ENCODE measurements at places on chromosomes 16 and 17. TPM values are rescaled to one million over a fixed set of nuclear protein-coding genes. Genes with fewer than 3 reads are reported as not detected.

DNA sequence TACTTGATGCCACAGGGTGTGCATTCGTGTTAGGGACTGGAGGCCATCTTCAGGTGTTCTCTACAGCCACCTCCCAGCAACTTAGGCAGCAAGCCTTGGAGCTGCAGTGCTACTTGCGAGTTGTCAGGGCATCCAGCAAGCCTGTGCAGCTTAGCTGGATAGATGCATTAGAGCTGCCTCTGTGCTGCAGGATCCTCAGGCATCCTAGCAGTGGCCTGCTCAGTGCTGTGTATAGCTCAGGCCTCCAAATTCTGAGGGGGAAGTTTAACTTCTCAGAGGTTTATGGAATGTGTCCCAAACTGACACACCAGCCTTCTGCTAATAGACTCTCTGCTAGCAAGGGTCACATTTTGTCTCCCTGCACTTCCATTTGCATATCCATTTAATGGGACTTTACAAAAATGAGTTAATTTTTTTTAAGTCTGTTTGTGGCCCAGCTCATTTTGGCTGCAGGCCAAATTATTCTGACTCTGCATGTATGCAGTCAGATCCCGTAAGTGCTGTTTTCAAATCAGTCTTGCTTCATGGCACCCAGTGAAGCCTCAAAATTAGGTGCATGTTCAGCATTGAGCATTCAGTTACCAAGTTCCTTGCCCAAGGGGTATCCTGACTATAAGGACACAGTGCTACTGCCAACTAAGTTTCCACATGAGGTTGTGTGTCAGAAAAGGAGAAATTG is 6.8 kb downstream of the GABARAPL2 start:
- H3K27ac ChIP-seq: no peak overlapping the region
- no peak for DNase-seq
- H3K27me3 ChIP-seq: no peaks in the 10 kb centered on the region
- no peak overlapping the region for H3K4me3 ChIP-seq

Gene PMP22
- total RNA-seq: 0.56 TPM

Gene TMEM220
- 1.6 TPM for total RNA-seq

Gene RAB11FIP4
- 103 TPM for total RNA-seq

Gene CD300LG
- total RNA-seq: not detected

Gene NRN1L
- 1.0 TPM for total RNA-seq

DNA sequence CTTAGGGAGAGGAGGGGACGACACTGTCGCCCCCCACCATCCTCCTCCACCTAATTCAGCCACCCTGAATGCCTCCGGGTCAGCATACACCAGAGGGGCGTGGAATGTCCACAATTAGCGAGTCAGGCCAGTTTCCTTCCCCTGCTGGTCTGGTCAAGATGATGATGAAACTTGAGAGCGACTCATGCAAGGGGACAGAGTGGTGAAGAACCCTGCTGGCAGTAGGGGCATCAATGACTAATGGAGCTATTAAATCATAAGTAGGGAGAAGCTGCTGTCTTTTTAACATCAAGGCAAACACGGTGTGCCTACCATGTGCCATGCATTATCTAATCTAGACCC is 7.2 kb downstream of the SPACA3 start:
- no peaks in the 10 kb centered on the region for H3K4me1 ChIP-seq
- no peaks in the 10 kb centered on the region for H3K36me3 ChIP-seq
- H3K27me3 ChIP-seq: peaks cover 4% of the 10 kb centered on the region
- DNase-seq: no peak

DNA sequence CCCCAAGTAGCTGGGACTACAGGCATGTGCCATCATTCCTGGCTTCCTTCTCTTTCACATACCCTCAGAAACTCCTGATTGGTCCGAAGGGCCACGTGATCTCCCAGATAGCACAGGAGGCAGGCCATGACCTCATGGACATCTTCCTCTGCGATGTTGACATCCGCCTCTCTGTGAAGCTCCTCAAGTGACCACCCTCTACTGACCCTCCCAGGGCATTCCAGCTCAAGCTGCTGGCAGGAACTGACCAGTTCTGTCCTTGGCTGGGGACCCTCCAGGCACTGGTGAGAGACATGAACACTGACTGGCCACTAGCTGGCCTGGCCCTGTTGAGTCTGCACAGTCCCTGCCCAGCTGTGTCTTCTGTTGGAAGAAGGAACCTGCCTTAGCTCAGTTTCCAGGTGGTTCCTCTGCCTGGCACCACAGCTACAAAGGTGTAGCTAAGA is 5.6 kb downstream of the ERAL1 start:
- no peaks in the 10 kb centered on the region for H3K36me3 ChIP-seq
- peaks cover 4% of the 10 kb centered on the region for H3K4me1 ChIP-seq
- DNase-seq: no peak
- no peak overlapping the region for H3K27ac ChIP-seq

- no peak overlapping the region for H3K27ac ChIP-seq
Observed at GRCh38 chr16:82260212-82260795, 90.3 kb upstream of the MPHOSPH6 start.

GRCh38 chr17:27239584-27239983 is 54.3 kb upstream of the WSB1 start:
- peaks cover 1% of the 10 kb centered on the region for H3K4me1 ChIP-seq
- peaks cover 4% of the 10 kb centered on the region for H3K27me3 ChIP-seq
- H3K27ac ChIP-seq: no peak overlapping the region
- no peak for DNase-seq
- no peaks in the 10 kb centered on the region for H3K36me3 ChIP-seq

GRCh38 chr17:62778990-62779681 is 29.0 kb downstream of the MARCHF10 start:
- no peak for DNase-seq
- H3K27ac ChIP-seq: no peak overlapping the region
- no peak overlapping the region for H3K4me3 ChIP-seq
- H3K27me3 ChIP-seq: peaks cover 3% of the 10 kb centered on the region
- H3K4me1 ChIP-seq: peaks cover 5% of the 10 kb centered on the region
- H3K36me3 ChIP-seq: peaks cover under 1% of the 10 kb centered on the region

- H3K4me1 ChIP-seq: peaks cover 36% of the 10 kb centered on the region
- H3K27ac ChIP-seq: peak overlapping the region; percentile 94
- peak; percentile 27 for DNase-seq
Observed at GRCh38 chr16:48366165-48367093, 18.8 kb downstream of the SIAH1 start.

DNA sequence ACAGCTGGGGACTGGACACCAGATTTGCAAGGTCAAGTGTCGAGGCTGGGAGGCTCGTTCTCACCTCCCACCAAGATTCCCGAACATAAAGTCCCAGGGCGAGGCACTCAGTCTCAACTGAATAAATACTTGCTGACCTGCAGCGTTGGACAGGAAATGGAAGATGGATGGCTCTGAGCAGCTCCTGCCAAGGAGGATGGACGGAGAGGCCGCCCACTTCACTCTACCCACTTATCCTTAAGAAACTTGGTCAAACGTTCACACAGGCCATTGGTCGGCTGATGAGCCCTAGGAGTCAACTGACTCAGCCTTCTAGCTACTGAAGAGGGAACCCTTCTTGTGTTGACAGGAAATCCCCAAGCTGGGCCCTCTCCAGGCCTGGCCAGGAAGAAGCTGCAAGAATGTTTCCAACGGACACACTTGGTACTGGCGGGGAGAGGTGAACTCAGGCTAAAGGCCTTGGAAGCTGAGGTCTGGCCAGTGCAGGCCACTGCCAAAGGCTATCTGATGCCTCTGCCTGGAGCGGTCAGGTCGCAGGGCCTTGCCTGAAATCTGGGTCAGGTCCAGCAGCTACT is 50.0 kb downstream of the VAC14 start:
- no peak overlapping the region for H3K4me3 ChIP-seq
- no peak overlapping the region for H3K27ac ChIP-seq
- no peaks in the 10 kb centered on the region for H3K36me3 ChIP-seq
- no peak for DNase-seq
- H3K27me3 ChIP-seq: peaks cover 16% of the 10 kb centered on the region

Gene CCDC102A
- total RNA-seq: not detected

DNA sequence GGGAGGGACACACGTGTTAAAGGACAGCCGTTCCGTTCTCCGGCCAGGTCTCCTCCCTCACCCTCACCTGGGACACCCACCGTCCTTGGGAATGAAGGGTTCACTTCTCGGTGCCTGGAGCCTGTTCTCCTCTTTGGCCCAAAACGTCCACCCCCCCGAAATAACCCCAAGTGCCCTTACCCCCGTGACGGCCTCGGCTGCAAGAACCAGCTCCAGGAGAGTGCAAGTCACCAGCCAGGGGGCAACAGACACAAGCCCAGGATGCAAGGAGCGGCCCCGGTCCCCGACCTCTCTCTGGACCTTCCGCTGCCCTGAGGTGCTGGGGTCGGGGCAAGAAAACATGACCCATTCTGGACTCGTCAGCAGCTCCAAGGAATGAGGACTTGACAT is 20.0 kb upstream of the UBE2I start:
- peak overlapping the region; percentile 34 for H3K4me3 ChIP-seq
- peaks cover 4% of the 10 kb centered on the region for H3K27me3 ChIP-seq
- H3K36me3 ChIP-seq: no peaks in the 10 kb centered on the region
- peaks cover 15% of the 10 kb centered on the region for H3K4me1 ChIP-seq
- H3K27ac ChIP-seq: no peak overlapping the region

- H3K27me3 ChIP-seq: peaks cover 3% of the 10 kb centered on the region
- peaks cover 4% of the 10 kb centered on the region for H3K36me3 ChIP-seq
- no peak for DNase-seq
- no peak overlapping the region for H3K27ac ChIP-seq
- no peak overlapping the region for H3K4me3 ChIP-seq
Observed at GRCh38 chr16:12551946-12552345, 251.7 kb downstream of the CPPED1 start.
